Activated T-cell treated with anti-CD3 and anti-CD28 coated beads, Interleukin-2, amount 50 U/mL, for 72 hours (primary cell): ENCODE measurements at places on chromosomes 7 and 10.

- DNase-seq = no peak
Observed at GRCh38 chr10:90969121-90969534, 48.2 kb upstream of the ANKRD1 start.

- DNase-seq = peak; percentile 16
Observed at GRCh38 chr10:112376396-112376790, 2.5 kb downstream of the ACSL5 start.

- DNase-seq = no peak
Observed at GRCh38 chr7:77430927-77431326, 14.8 kb upstream of the GSAP start.

DNA sequence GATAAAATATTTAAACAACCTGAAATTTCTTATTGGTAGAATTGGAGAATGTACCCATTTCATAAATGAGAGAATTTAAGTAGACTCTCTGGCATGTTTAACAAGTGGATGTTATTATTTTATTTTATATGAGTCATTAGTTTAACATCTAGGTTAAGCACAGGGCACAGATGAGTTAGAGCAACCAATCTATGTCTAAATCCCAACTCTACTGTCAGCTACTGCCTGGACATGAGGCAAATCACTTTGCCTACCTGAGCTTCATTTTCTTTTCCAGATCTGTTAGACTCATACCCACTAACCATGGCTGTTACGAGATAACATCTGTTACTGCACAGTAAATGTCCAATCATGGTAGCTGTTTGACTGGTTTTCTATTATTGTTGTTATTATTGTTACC is 251.1 kb downstream of the INHBA start:
- no peak for DNase-seq

DNA sequence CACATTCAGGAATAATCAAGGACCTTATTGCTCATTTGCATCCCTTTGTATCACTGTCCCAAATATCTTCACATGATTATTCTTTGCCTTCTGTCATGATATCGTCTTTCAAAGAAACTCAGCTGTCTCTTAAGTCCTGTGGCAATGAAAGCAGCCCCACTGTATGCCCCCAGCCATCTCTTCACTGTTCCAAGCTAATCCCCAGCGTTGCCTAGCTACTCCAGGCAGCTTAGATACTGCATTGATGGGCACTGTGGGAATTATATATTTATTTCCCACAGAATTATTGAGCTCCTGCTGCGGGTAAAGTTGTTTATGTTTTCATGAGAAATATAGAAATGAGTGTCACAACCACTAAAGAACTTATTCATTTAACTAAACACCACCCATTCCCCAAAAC is 38.8 kb downstream of the SND1 start:
- DNase-seq = no peak

DNA sequence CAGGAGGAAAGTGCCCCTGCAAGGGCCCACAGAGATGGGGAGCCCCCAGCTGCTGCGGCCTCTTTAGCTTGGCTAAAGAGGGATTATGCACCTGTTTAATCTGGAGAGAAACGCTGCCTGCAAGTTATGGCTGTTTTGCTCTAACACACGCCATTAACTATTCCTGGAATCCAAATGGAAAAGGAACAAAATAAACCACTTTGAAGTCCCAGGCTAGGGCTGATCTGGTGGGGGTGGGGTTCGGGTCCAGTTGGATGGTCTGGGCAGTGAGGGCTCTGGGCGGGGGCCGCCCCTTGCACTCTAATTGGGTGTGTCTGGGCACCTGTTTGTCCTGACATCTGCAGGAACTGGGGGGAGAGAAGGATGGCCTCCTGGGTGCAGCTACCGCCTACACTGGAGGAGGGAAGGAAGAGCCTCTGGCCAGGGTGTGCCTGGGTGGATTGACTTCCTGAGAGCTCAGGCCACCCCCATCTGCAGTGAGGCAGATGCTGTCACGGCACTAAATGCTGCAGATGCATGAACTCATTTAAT is 300.6 kb downstream of the ZEB1 start:
- DNase-seq = no peak

DNA sequence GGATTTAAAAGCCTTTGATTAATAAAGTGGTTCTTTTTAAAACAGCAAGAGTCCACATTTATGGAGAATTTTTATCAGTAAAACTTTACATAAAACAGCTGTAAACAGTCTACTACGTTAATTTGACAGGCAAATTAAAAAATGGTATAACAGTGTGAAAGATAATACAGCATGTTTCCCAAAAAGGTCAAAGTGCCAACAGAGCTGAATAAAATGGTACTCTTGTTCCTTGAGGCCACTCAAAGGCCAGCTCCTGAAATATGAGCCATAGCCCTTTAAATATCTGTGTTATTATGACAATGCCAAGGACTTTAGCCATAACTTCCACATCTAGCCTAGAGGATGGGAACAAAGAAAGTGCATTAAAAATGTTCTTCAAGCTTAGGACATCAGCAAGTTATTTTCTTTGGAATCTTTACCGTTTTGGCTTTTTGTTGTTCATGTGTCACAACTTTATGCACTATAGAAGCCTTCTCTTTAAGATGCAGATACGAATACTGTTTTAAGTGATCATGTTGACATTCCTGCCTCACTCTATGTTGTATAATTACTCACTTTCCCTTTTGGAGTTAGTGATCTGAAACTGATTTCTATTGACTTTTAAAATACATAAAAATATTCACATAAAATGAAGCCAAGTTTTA is 165.6 kb downstream of the RNLS start:
- DNase-seq = no peak
